Activated T-helper 1 cell treated with Interleukin-2 at 50 U/mL for 16 hours (primary cell): ENCODE measurements at places on chromosomes 1 and 21.

DNA sequence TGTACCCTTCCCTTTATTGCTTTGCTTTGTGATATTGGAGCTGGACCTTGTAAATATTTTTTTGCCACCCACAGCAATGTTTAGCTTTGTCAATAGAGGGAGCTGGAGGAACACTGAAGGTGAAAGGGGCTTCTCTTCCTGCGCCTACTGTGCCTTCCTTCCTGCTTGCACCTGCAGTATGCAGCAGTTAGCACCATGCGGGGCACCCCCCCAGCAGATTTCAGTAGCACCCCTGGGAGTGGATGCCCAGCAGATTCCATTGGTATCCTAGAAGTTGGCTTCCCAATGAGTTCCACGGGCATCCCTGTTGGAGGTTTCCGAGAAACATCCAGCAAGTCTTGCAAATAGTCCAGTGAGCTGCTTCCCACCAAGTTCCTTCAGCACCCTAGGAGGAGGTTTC lies 25.6 kb downstream of the S100A10 start:
- DNase-seq = no peak

DNA sequence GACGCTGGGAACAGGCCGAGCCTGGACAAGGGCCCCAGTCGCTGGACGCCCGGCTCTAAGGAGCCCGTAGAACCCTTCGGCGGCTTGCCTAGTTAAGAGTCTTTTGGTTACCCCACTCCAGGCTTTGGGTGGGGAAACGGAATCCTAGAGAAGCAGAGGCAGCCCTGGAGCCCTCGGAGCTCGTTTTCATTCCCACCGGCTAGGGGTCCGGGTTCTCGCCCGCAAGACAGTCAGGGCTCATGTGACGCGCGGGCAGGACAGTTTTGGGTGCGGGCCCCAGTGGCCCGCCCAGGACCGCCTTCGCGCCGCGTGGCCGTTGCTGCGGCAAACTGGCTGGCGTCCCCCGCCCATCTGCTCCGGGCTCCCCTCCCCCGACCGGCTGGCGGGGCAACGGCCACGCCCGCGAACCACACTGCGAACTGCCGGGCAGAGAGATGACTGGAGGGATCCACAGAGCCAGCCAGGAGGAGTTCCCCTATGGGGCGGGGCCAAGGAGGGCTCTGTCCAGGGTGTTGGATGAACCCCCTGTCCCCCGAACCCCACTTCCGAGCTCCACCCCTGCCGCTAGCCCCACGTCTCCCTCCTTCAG lies 829 bp upstream of the HES2 start:
- DNase-seq = no peak

GRCh38 chr1:34908369-34908768 lies 21.1 kb downstream of the DLGAP3 start:
- DNase-seq = no peak

DNA sequence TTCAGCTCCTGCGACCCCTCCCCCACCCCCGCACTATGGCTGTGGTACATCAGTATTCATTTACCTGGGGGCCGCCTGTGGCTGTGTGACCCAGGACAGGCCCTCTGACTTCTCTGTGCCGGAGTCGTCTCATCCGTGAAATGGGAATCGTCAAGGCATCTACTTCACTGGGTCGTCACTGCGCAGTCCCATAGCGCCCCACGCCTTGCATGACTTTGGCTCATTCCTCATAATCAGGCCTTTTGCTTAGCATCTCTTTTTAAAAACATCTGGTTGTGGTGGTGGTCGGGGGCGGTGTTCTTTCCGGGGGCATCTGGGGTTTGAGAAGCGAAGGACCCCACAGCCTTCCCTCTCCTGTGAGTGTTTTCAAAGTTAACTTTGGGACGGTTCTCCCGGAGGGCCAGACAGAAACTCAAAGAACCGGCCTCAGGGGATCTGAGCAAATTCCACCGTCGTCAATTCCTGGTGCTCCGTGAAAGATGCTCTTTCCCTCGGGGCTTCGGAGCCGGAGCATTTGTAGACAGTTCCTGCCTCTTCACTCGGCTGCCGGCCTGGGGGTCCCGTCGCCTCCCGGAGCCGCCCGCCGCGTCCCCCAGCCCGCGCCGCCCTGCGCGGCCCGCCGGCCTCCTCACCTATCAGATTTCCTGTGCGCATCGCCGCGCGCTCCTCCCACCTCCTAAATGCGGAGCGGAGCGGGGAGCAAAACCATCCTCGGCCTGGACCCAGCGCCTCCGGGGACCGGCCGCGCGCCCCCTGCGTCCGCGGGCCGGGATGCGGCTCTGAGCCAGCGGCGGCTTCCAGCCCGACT lies at the start of gene B3GALT5:
B3GALT5 (plus strand) TSS at position 708 of the 808 bp plus-strand sequence. CDS start 47,620 bp downstream, outside the sequence.
- no peak for DNase-seq

- no peak for DNase-seq
These were observed 652.4 kb downstream of the PLPP3 start for GRCh38 chr1:55926906-55927471.

DNA sequence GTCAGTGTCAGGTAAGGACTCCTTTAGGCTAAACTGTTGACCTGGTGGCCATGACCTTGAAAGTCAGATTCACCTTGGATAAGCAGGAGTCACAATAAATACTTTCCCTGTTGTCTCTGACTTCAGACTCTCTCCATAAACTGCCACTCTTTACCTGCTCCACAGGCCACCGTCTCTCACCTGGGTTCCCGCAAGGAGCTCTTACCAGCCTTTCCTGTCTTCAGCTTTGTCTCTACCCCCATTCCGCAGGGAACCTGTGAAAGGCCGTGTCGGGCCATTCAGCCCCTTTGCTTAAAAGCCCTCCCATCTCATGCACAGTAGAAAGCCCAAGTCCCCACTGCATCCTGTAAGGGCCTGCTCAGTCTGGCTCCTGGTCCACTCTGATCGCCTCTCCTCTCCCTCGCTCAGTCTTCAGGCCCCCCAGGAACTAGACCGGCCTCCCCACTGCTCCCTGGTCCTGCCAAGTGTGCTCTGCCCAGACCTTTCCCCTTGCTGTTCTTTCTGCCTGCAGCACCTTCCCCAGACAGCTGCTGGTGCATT lies 79.5 kb downstream of the ACTL8 start:
- no peak for DNase-seq

DNA sequence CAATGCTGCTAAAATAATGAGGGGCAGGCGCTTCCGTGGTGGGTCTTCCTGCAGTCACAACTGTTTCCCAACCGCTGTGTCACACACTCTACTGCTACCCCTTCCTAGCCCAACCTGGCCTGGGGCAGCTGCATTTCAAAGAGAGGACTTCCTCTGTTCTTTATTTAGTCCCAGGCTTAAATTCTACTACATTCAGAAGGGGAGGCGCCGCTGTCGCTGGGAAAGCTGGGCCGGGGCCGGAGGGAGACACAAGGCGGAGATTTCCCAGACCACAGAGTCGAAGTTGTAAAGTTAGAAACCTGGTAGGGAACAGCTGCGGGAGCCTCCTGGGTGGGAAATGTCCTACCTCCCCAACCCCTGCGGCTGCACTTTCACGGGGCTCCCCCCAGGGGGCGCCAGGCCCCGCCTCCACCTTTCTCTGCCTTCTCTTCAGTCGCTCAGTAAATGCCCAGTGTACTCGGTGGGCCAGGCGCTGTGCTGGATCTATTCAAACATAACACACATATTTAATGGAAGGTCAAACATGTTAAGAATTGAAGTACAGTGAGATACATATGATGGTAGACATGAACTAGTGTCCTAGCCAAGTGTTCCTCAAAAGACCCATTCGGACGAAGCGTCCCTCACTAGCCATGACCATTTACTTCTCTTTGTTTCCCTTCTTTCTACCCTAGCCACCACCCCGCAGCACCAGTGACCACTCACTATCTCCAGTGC lies 23.1 kb downstream of the DYRK3 start:
- DNase-seq = no peak

GRCh38 chr1:158101455-158101854 lies 79.2 kb upstream of the CD1D start:
- DNase-seq = no peak

DNA sequence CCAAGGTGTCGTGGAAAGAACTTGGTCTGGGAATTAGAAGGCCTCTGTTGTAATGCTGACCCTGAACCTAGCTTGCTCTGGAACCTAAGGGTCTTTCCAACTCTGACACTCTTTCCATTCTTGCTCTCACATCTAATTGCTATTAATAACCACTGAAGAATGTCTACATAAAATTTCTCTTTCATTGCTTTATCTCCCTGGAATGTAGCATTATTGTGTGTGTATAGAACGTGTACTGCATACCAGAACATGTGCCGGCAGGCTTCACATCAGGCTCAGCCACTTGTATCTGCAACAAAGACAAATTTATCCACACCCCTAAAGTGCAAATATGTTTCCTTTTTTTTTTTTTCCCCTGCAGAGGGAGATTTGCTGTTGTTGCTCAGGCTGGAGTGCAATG lies 13.9 kb upstream of the LAX1 start:
- DNase-seq = no peak

- DNase-seq = no peak
These were observed 30.6 kb downstream of the ZC3H11B start for GRCh38 chr1:219582296-219582695.

- DNase-seq = no peak
These were observed 18.5 kb downstream of the SH3BP5L start for GRCh38 chr1:248807067-248807737.

- no peak for DNase-seq
These were observed 1.2 kb upstream of the MMEL1 start for GRCh38 chr1:2633936-2634491.

GRCh38 chr1:24910751-24911650 lies 19.1 kb downstream of the RUNX3 start:
- peak; percentile 62 for DNase-seq

GRCh38 chr1:62371375-62371774 lies 52.1 kb upstream of the KANK4 start:
- no peak for DNase-seq

- no peak for DNase-seq
These were observed 123.9 kb upstream of the DUSP10 start for GRCh38 chr1:221865808-221866207.

DNA sequence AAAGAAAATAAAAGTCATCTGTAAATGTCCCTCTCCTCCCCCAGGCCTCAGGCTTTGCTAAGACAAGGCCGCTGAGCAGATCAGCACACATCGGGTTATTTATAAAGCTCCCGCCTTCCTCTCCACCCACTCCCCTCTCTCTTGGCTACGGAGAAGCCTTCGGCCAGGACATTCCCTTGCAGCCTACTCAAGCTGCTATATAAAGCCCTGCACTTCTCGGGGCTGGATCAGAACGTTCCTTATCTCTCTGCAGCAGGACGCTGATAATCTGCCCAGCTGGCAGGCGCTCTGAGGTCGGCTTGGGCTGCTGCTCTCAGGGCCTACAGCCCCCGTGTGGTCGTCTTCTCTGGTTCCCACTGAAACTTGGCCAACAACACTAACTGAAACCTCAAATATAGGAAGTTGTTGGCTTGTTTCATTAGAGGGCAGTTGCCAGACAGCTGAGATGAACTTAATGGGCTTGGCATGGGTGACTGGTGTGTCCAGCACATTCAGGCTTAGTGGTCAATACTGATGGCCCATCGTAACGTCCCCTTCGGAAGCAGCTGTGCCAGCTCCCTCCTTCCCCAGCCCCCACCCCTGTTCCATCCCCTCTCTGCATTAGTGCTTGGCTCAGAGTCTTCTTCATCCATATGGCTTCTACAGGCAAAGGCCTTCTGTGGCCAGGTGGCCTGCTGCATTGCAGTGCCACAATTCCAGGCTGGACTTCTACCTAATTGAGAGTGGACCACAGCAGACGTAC lies 64.6 kb downstream of the IER5 start:
- DNase-seq = no peak

DNA sequence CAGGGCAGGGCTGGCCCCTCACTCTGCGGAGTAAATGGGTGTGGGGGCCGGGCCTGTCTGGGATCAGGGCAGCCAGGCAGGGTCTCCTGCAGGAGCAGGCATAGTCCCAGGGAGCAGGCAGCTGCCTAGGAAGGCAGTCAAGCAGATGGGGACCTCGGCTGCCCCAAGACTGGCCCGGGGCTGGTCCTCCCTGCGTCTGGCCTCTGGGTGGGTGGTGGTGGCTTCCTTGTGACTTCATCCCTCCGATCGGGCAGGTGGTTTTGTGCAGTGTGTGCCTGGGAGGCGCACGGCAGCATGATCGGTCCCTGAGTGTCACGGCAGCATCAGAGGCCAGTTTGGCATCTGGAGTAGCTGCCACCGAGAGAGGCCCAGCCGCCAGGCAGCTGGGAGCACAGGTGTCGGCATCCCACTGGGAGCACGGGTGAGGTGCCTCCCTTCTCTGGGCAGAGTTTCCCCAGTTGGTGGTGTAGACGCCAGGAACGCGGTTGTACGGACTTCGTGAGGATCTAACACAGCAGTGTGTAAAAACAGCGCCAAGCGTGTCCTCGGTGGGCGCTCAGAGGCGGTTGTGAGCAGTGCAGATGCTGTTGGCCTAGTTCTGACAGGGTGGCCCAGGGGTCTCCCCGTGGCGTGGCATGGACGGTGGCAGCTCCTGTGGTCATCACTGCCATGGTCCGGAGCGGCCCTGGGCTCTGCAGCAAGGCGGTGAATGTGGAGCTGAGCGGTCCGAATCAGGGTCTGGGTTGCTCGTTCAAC lies 45.9 kb downstream of the PRKCZ start:
- no peak for DNase-seq

- DNase-seq = no peak
These were observed 96.2 kb downstream of the DPYD start for GRCh38 chr1:97824624-97825023.

- DNase-seq = no peak
These were observed 53.2 kb downstream of the LACTBL1 start for GRCh38 chr1:22919341-22920025.

DNA sequence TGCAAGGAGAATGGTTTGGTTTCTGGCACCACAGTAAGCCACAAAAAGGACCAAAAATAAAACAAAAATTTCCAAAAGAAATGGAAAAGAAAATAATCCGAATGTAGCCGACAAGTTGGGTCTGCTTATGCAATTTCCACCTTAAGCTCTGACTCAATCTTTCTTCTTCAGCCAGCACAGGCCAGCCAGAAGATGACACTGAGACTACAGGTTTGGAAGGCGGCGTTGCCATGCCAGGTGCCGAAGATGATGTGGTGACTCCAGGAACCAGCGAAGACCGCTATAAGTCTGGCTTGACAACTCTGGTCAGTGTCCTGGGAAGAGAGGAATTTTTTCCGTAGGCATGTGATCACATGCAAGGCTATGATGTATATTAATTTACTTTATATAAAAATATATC lies 23.4 kb downstream of the PDPN start:
- no peak for DNase-seq

DNA sequence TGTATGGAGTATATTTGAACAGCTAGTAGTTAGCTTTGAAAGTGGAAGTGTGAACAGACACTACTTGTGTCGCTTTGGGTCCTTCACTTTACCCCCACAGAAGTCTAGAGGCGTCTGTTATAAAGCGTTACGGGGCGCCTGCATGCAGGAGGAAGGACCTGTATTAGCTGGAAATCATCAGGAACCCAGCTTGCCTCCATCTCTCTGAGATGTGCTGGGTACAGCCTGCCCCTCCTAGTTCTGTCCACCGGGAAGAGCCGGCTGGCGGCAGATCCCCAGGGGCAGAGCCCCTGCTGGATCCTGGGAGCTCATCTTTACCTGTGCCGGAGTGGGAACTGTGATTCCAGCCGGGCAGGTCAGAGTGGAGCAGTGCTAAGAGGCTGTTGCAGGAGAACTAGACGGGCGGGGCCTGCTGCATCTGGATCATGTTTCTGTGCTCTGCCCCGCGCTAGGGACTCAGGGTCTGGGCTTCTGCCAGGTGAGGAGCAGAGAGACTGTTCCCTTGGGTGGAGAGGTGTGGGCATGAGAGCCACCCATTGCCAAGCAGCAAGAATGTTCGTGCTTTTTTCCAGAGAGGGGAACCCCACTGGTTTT lies 22.3 kb upstream of the SPSB1 start:
- no peak for DNase-seq

- DNase-seq = no peak
These were observed 201.8 kb upstream of the BRINP3 start for GRCh38 chr1:190679454-190679853.
